ENCODE measurements at places on chromosomes 13 and 19. TPM values are rescaled to one million over a fixed set of nuclear protein-coding genes. Genes with fewer than 3 reads are reported as not detected.

Gene KASH5
- total RNA-seq = not detected

Gene SPRY2
- 21.8 TPM for total RNA-seq

Gene SLC15A1
- 140 TPM for total RNA-seq

Gene PNMA8B
- 5.3 TPM for total RNA-seq

Gene ADAMTSL5
- 4.4 TPM for total RNA-seq

Gene KLK12
- total RNA-seq = 0.78 TPM

Gene VRK3
- total RNA-seq = 73.7 TPM

Gene IRGC
- total RNA-seq = not detected

Gene PHLDB3
- 35.3 TPM for total RNA-seq

Gene HPN
- total RNA-seq = 21.4 TPM

Gene CCL25
- total RNA-seq = not detected

Gene OVOL3
- not detected for total RNA-seq

Gene HSH2D
- 14.0 TPM for total RNA-seq

Gene CCNE1
- 2.0 TPM for total RNA-seq

Gene SH3GL1
- total RNA-seq = 56.9 TPM

Gene COL5A3
- 5.9 TPM for total RNA-seq

Gene PROSER1
- 27.4 TPM for total RNA-seq

Measured in mucosa of gallbladder (tissue), 1 donor.